ENCODE measurements at places on chromosomes 16 and 17.

- no peak for DNase-seq
Observed at GRCh38 chr17:4482338-4483011, 16.2 kb upstream of the SPNS2 start.

DNA sequence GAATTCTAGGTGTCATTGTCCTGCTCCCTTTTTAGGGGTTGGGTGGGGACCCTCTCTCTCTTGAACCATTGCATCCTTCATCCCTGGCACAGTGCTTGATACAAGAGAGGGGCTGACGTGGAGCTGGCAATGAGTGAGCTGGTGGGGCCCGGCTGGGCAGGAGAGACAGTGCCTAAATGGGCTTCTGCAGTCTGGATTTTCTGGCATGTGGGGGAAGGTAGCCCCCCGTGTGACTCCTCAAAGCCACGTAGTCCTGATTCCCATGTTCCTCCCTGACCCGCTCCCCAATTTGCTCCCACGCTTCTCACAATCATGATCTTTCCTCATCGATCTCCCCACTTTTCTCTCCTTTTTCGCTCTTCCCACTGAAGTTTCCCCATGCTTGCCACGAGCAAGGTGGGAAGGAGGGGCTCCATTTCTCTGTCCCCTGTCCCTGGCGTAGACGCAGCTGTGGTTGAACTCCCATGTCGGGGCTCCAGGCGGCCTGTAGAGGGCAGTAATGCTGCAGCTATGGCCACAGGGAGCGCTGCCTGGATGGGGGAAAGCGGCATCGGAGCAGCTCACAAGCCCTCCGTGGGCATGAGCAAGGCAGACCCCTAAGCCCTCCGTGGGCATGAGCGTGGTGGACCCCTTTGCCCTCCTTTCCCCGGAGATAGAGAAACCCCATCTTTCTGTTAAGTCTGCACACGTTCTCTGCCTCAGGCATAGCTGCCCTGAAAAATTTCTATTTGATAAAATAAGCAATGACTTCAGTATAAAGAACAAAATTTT is 47.5 kb downstream of the HAPSTR1 start:
- DNase-seq = no peak

DNA sequence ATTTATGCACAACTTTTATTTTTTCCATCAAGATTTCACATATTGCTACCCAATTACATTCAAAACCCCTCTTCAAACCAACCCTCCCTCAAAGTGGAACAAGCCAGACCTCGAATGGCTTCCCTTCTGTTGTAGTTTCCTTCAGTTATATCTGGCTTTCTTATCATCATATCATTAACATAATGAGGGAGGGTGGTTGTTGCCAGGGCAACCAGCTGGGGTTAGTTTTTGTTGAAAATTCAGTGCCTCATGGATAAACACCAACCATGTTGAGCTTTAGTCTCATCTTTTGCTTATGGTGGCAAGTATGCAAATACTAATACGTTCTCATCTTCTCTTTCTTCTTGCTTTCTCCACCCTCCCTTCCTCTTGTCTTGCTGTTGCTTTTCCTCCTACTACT is 359.7 kb downstream of the CDH11 start:
- no peak for DNase-seq

DNA sequence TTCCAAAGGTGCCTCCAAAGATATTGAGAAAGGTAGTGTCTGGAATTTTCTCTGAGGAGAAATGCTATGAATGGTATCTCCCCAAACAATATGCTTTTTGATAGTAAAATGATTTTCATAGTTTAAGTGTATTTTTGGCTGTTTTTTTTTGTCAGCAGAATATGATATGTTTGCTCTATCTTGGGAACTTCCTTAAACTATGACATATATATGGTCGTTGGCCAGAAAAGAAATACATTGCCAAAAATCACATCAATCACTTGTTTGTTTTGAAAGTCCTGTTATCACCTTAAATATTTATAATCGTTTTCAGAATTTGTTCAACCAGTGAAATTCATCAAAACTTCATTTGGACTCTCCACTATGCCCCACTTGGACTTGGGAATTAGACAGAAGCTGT is 816.9 kb downstream of the CDH11 start:
- DNase-seq = no peak

- DNase-seq = no peak
Observed at GRCh38 chr17:5587438-5588032, 3.2 kb upstream of the NLRP1 start.

DNA sequence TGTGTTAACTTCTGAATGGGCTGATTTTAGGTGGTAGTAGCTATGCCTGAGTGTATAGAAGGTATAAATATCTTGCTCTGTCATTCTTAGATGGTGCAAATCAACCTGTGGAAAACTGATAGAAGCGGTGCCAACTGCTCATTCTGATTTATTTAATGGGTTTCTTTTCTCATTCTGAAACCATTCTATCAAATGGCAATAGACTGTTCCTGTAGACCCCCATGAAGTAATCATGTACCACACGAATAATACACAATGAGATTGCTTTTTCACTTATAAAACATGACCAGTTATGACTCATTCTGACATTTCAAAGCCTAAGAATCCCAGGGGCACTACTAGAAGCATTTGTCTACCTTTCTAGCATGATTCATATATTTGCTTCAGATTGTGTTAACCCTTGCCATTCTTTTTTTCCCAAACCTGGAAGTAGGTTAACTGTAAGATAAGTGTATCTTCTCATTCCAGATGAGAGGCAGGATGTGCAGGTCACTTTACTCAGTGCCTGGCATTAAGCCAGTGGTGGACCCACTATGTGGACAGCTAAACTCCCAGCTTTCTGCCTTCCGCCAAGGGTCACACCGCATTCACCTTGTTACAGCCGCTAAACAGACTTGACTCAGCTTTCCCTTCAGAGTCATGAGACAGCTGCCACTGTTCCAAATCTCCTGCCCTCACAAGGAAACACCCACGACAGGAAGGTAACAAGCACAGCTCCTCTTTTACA is 16.4 kb upstream of the SLC16A11 start:
- no peak for DNase-seq

- no peak for DNase-seq
Observed at GRCh38 chr17:76586741-76587487, 1.3 kb upstream of the ST6GALNAC2 start.

- no peak for DNase-seq
Observed at GRCh38 chr16:71172481-71173207, 57.9 kb downstream of the HYDIN start.

DNA sequence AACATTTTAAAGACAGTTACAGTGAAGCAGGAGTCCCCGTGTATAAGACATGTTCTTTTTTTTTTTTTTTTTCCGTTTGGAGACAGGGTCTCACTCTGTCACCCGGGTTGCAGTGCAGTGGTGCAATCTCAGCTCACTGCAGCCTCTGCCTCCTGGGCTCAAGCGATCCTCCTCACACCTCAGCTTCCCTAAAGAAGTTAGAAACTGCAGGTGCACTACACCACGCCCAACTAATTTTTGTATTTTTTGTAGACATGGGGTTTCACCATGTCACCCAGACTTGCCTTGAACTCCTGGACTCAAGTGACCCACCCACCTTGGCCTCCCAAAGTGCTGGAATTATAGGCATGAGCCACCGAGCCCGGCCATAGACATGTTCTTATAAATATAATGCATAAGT is 3.0 kb downstream of the EVI2B start:
- no peak for DNase-seq

GRCh38 chr16:76579277-76579922 is 302.2 kb downstream of the CNTNAP4 start:
- DNase-seq = no peak

- DNase-seq = no peak
Observed at GRCh38 chr17:8122924-8123694, 797 bp downstream of the HES7 start.

GRCh38 chr17:41511116-41511515 is 5.7 kb upstream of the KRT13 start:
- DNase-seq = no peak

DNA sequence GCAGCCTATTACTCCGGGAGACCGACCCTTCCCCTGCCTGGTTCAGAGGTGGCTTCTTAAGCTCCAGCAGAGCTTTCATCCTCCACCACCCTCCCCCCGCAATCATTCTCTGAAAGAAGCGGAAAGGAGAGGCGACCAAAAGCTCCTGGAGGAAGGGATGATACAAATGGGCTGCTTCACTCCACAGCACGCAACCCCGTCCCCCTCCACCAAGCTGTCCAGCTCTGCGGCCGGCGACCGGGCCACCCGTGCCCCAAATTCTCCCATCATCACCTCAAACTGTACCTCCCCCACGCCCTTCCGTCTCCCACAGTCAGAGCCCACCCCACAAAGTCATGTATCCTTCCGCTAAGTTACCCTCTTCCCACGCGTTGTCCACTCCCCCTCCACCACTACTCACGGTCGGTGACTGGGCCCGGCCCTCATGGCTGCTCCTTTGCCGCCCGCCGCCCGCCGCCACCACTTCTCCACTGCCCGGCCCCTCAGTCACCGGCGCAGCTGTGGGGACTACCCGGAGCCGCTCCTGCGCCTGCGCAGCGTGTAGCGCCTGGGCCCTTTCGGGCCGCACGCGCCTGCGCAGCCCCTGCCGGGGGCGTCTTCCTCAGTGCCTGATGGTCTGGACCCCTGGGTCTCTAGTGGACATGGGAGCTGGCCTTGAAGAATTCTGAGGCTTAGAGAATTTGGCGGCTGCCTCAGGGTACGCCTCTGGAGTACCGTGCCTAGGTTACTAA is at the start of gene FAM222B:
FAM222B (minus strand) TSS at position 509 of the 731 bp plus-strand sequence. CDS start 76,123 bp downstream, outside the sequence.
- DNase-seq = no peak

DNA sequence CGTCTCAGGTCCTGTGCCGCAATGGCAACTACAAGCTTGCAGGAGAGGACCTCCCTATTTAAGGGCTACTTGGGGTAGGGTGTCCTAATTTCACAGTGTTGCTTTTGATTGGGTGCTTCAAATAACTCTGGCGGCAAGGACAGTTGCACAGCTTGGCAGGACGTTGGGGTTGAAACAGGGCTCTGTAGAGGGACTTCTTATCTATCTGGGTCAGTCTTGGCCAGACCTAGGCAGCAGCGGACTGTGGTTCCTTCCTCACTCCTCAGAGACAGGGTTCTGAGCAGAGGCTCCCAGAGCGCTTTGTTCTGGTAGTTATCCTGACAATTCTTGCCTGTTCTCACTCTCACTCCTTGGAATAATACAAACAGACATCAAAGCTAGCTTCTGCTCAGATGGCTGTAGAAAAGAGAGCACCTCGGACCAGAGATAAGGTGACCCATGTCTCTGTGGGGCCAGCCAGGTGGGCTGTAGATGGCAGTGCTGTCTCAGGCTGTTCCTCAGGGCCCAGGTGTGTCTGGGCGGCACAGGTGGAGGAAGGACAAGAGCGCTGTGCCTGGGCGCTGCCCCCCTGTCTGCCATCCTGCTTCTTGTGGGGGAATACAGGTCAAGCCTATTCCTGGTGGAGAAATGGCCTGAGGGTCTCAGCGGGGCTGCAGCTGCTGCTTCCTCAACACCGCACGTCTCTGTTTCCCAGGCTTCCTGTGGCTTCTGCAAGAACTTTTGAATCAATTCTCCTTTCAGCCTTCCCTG is 61.0 kb downstream of the PLD6 start:
- DNase-seq = no peak

GRCh38 chr16:66520406-66521170 is 29.3 kb downstream of the TK2 start:
- no peak for DNase-seq

- no peak for DNase-seq
Observed at GRCh38 chr16:86306011-86306644, 204.2 kb upstream of the FOXF1 start.

DNA sequence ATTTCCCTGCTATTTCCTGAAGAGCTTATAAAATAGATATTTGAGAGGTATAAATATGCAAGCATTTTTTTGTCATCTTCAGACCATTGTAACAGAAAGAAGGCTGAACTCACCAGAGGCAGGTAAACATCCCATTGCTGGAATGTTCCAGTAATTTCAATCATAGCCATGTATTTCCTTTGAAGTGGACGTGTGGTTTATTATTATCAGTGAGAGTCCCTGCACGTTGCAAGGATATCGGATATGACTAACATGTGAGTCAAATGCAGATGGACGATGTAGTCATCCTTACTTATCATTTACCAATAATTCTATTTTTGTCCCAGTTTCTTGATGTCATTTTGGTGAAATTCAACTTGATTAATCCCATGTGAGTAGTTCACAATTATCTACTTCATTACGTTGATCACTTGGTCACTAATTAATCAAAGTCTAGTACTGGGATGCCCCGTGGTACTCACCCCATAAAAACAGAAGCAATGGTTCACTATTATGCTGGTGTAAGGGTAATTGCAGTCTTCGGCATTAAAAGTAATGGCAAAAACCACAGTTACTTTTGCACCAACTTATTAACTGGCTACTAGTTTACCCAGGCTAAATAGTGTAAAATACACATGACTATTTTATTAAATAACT is 89.5 kb downstream of the VAT1L start:
- DNase-seq = no peak

DNA sequence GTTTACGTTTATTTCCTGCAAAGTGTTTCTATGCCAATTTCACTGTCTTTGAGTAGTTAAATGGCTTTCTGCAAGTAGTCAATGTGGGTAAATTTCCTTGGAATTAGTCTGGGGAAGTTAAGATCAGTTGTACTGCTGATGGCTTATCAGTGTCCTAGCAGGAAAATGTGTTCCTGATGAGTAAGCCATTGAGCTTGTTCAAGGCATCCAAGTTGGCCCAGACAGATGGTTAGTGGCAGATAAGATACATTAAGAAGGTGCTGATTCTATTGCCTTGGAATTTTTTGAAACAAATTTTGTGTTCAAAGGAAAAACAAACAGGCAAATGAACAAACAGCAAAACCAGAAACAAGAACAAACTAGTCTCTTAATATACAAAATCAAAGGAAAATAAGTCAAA is 258.4 kb downstream of the MAP2K6 start:
- DNase-seq = no peak

GRCh38 chr16:88754912-88755744 is 29.9 kb downstream of the PIEZO1 start:
- DNase-seq = no peak

DNA sequence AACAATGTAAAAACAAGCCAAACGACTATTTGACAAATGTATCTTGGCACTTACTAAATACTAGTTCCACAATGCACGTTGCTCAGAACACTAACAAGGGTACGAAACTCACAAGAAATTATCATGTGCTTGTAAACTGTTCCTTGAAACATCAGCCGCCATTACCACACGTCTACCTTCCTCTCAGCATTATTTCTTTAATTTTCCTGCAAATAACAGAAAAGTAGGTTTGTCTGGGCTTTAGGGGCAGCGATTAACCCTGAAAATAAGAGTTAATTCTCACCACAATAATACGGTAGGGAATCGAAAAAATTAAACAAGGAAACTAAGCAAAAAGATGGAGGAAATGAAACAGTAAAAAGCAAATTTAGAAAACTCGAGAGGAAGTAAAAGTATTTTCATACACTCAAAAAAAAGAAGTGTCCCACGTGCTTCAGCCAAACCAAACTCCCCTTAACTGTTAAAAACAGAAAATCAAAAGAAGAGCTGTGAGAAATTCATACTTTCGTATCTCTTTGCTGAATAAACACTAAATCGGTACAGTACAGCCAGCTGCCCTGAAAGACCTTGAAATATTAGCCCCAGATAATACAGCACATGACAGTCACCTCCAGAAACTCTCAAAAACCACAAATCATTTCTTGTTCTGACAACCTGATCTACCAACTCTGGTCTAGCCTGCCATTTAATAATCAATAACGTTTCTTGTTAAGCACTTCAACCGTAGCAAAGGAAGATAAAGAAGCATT is 1.2 kb downstream of the ARHGAP17 start:
- no peak for DNase-seq

Measured in vagina (tissue), 2 donors.